Stimulated activated CD8-positive, alpha-beta memory T cell treated with anti-CD3 and anti-CD28 coated beads, Interleukin-12 subunit alpha, Interleukin-12 subunit beta, amount 100 ng/mL, for 4 hours (primary cell): ENCODE measurements at places on chromosomes 12 and 14.

GRCh38 chr12:91984556-91984955 is 161.1 kb downstream of the BTG1 start:
- DNase-seq = no peak

DNA sequence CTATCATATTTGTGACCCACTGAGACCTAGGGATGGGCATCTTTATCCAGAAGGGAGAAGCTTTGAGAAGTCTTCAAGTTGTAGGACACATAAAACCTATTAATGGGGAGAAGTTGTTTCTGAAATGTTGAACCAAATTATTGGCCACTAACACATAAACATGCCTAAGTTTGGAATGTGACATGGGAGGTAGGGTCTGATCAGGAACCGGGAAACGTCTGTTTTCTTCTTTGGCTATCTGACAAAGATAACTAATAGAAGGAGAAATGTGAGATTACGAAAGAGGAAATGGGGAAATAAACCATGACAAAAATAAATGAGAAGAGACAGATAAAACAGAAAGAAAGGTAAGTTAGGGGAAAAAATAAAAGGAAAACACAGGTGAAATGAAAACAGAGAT is 425.2 kb downstream of the EGLN3 start:
- no peak for DNase-seq

DNA sequence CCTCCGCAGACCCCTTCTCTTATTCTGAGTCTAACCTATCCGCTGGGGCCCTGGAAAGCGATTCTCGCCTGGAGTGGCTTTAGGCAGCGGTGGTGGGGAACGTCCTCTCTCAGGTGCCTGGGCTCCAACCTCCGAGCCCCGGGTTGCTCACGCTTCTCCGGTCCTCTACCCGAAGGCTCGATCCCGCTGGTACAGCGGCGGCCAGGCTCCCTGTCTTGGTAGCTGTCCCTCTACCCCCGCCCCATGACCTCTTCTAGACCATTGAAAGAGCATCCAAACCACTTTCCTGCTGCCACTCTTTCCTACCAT is 505 bp upstream of the HEBP1 start:
- DNase-seq = no peak

GRCh38 chr12:132477017-132477702 is 12.8 kb upstream of the FBRSL1 start:
- no peak for DNase-seq

- no peak for DNase-seq
These were observed 8.7 kb downstream of the SMIM41 start for GRCh38 chr12:52087961-52088820.

- DNase-seq = no peak
These were observed 81.4 kb upstream of the KRAS start for GRCh38 chr12:25332143-25332542.

GRCh38 chr12:127271776-127272175 is 995.2 kb upstream of the TMEM132C start:
- DNase-seq = no peak

- no peak for DNase-seq
These were observed 6.2 kb upstream of the CGRRF1 start for GRCh38 chr14:54503486-54503885.

GRCh38 chr14:105419195-105420091 is at the start of gene MTA1:
TSS of gene MTA1 (plus strand) at chr14:105419827. CDS start at chr14:105420036, 209 bp downstream.
- peak; percentile 30 for DNase-seq

DNA sequence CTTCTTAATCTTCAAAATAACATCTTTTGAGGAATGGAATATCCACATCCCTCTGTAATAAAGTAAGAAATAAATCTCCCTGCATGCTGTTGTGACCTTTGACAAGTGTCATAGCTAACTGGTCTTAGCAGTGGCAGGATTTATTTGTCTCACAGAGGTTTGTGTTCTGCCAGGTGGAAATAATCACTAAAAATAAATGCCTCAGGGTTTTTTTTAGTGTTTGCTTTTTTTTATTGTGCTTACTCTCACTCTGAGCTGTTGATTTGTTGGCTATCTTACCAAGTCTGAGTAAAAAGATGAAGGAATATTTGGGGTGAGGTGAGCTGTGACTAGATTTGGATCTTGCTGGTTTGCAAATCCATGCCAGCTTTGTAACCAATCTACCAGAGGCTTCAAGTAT is 285.4 kb downstream of the ALG10B start:
- DNase-seq = no peak

- DNase-seq = no peak
These were observed 22.8 kb downstream of the GALNT8 start for GRCh38 chr12:4743046-4743445.

DNA sequence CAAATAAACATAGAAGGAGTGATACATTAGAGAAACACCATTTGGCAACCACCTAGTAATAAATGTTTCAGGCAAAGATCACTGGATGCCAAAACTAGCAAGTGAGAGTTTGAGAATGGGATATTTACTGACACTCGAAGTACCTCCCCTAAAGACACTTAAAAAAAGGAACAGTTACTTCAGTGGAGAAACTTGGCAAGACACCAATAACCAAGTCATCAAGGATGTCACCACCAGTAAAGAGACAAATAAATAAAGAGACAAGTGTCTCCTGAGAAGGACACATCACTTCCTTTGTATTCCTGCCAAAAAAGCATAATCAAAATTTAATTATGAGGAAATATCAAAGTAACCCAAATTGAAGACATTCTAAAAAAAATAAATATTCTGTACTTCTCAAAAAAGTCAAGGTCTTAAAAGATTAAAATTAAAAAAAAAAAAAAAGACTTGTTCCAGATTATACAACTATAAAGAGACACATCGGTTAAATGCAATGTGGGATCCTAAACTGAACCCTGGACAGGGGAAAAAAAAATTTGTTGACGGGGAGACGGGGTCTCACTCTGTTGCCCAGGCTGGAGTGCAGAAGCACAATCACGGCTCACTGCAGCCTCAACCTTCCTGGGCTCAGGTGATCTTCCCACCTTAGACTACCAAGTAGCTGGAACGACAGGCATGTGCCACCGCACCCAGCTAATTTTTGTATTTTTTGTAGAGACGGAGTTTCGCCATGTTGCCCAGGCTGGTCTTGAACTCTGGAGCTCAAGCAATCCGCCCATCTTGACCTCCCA is 26.4 kb downstream of the TM7SF3 start:
- no peak for DNase-seq

DNA sequence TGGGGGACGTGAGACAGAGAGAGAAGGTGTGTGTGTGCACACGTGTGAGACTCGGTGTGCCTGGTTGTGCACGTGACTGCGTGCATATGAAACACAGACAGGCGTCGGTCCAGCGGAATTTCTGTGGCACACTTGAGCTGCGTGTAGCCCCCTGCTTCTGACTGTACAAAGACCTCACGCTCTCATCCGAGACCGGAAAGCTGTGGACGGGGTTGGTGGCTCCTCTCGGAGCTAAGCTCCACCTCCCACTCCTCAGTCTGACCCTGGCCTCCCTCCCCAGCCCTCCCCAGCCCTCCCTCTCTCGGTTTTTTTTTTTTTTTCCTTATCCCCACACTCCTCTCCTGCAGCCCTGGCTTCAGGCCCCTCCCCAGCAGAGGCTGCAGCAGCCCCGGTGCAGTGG is 8.3 kb upstream of the C14orf180 start:
- no peak for DNase-seq

GRCh38 chr12:110725267-110725666 is 17.4 kb downstream of the PPP1CC start:
- no peak for DNase-seq

GRCh38 chr12:124208489-124208888 is 86.4 kb upstream of the RFLNA start:
- no peak for DNase-seq
